ENCODE measurements at places on chromosomes 4 and X. TPM values are rescaled to one million over a fixed set of nuclear protein-coding genes. Genes with fewer than 3 reads are reported as not detected.

- no peak for DNase-seq
- no peaks in the 10 kb centered on the region for H3K27me3 ChIP-seq
- H3K27ac ChIP-seq: peak overlapping the region; percentile 1
- H3K4me3 ChIP-seq: peak overlapping the region; percentile 71
- H3K36me3 ChIP-seq: no peaks in the 10 kb centered on the region
Measured at GRCh38 chr4:83536362-83537272, 709 bp downstream of the GPAT3 start.

GRCh38 chr4:113884655-113885054, 94.8 kb downstream of the ARSJ start:
- no peaks in the 10 kb centered on the region for H3K36me3 ChIP-seq
- H3K27me3 ChIP-seq: no peaks in the 10 kb centered on the region
- H3K27ac ChIP-seq: no peak overlapping the region
- no peak for DNase-seq
- H3K4me1 ChIP-seq: no peaks in the 10 kb centered on the region

GRCh38 chr4:9997886-9998285, 23.4 kb downstream of the SLC2A9 start:
- H3K27ac ChIP-seq: no peak overlapping the region
- no peak for DNase-seq
- H3K27me3 ChIP-seq: no peaks in the 10 kb centered on the region
- peaks cover 3% of the 10 kb centered on the region for H3K4me1 ChIP-seq
- H3K36me3 ChIP-seq: no peaks in the 10 kb centered on the region

DNA sequence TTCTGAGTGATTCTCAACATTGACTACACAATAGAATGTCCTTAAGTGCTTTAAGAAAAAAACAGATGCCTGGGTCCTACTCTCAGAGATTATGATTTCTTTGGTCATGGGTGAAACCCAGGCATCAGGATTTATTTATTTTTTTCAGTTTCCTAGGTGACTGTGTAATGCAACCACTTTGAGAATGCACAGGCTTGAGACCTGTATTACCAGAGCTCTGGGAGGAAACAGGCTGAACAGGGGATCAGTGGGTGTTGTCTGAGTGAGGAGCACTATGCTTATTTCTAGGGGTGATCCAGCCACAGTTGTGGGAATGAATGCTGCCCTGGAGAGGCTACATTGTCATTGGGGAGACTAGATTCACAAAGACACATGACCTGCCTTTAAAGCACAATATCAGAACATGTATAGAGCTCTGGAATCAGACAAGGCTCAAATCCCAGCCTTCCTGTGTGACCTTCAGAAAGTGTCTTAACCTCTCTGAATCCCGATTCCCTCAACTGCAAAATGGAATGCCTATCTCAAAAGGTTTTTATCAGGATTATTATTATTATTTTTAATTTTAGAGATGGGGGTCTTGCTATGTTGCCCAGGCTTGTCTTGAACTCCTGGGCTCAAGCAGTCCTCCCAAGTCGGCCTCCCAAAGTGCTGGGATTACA, 61.6 kb upstream of the PRPS1 start:
- no peaks in the 10 kb centered on the region for H3K4me1 ChIP-seq
- no peak overlapping the region for H3K27ac ChIP-seq
- no peaks in the 10 kb centered on the region for H3K36me3 ChIP-seq
- H3K27me3 ChIP-seq: peaks cover 3% of the 10 kb centered on the region

DNA sequence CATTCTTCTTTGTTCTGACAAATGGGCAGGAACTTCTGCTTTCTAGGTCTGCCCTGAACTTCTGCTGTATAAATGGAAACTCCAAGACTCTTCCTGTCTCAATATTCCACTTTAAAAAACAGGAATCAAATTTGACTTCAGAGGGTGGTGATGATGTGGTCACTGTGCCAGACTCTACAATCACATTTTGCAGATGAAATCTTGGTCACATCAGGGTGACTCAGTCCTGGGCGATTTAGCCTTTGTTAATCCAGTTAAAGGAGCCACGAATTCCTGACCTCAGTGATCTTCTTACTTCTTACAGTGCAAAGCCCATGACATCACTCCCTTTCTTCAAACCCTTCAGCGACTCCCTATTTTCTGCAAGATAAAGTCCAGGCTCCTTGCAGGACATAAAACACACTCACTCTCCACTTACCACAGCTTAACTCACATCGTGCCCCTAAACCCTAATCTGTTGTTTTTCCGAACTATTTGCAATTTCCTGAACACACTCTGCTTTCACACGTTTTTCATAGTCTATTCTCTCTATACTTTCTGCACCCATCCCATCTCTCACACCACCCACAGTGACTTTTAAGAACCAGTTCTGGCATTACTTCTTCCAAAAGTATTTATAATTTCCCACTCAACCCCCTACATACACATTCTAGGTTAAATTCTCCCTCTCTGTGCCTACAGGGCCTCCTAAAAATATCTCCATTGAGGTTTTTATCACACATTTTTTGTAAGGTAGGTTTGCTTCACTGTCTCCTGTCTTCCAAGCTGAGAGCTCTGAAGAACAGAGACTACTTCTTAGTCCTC, 11.1 kb downstream of the GASK1B start:
- H3K27ac ChIP-seq: no peak overlapping the region
- no peaks in the 10 kb centered on the region for H3K27me3 ChIP-seq
- no peaks in the 10 kb centered on the region for H3K4me1 ChIP-seq

The MAGEE2 gene
- not detected for total RNA-seq
